ENCODE measurements at places on chromosomes 1 and 21.

DNA sequence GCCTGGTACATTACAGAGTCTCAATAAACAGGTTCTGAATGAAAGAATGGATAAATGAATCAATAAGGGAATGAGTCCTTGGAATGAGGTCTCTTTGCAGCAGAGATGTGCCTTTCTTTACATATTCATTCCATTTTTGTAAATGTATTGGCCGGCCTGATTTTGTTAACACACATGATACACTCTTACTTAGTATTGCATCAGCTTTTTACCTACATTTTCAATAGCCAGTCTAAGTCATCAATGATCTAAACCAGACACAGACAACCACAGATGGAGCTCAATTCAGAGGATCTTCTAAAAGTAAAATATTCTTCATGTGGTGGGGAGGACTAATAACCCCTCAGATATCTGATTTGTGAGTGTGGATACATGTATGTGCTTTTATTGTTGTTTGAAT, 653.1 kb downstream of the LMO4 start:
- no peak for DNase-seq

- no peak for DNase-seq
Observed at GRCh38 chr21:41659791-41660560, 106.9 kb downstream of the RIPK4 start.

DNA sequence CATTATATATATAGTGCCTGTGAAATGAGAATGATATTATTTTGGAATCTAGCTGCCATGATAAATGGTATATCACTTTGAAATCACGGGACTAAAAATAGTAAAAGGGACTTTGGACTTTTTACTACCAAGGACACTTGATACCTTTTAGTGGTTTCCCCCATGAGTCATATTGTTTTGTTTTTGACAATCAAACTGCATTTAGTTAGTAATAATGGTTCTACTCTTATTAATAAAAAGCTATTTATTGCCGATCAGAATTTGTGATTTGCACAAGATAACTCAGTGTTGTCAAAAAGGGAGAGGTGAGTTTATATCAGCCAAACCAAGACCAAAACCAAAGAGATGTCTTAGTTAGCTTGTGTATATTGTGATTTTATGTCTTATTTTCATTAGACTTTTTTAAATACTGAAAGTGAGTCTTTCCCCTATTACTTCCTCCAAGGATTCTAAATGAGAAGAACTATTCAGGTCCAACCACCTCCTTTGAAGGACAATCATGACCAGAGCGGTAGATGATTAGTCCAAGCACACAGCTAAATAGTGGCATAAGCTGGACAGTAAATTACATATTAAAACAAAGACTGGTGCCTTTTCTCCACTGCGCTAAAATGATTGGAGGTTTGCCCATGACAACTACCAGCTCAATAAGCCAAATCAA, 281.7 kb upstream of the ESRRG start:
- DNase-seq, result no peak

GRCh38 chr1:181846001-181846645, 215.4 kb downstream of the ZNF648 start:
- DNase-seq, result no peak

GRCh38 chr1:165644064-165644735, 13.2 kb downstream of the MGST3 start:
- DNase-seq, result no peak

DNA sequence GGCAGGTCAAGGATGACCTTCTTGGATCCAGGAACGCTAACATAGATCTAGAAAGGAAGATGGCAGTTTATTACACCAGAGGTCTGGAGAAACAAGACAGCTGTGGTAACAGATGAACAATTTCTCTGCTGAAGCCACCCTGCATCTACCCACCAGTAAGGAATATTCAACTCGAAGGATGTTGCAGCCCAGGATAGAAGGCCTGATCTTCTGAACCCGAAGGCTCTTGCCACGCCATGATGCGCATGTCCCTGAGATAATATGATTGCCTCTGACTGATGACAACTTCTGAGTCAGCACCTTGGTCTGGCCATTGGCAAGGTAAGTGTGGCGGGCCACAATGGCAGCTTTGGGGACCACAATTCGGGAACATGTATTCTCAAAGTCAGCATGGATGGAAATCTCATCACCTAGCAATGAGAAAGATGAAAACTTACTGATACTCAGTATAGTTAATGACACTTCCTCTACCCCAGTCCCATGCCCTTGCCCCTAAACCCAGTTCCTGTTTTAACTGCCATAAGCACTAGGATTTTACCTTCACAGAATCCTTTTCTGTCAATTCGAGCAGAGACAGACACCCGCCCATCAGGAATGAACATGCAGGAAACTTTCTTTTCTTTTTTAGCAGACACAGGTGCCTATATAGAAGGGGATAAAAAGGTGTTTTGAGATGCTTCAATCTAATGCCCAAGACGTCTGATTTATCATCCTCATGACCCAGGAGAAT, 1.8 kb downstream of the TXNIP start:
- no peak for DNase-seq

DNA sequence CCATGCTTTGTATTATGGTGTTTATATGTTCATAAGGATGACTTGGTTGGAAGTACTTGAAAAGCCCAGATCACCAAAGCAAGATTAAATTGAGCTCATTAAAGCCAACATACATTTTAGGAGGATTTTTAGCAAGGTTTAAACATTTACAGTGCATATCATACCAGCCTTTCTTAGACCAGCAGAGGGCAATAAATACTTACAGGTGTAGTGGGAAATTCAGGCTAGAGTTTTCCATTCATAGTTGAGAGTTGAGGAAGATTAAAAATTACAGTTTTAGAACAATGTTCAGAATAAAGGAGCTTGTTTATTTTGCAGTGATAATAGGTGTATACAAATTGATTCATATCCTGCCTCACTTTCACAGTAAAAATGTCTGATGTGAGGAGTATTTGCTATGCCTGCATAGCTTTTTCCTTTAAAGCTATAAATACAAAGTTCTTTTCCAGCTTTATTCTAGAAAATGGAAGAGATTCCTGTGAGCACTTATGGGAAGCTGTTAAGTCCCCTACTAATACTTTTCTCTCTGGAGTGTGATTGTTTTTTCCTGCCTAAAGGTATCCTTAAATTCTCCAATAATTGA, 35.3 kb downstream of the DTL start:
- no peak for DNase-seq

- no peak for DNase-seq
Observed at GRCh38 chr1:4444086-4444485, 210.3 kb upstream of the AJAP1 start.

- no peak for DNase-seq
Observed at GRCh38 chr1:196136396-196136795, 471.8 kb downstream of the KCNT2 start.

DNA sequence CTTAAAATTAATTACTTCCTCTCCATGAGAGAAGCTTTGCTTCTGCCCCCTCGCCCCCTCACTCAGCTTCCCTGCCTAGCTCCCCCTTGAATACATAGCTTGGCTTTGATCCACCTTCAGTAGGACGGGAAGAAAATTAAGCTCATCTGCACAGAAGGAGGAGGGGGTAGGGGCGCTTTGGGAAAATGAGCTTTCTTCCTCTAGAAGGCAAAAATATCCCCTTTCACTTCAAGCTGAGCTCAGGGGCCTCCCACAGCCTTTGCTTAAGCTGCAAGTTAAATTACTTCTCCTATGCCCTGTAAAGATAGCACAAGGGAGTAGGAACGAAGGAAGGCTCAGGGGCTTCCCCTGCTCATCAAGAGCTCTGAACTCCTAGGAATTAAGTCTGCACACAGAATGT, 65.2 kb upstream of the GOLT1A start:
- no peak for DNase-seq

DNA sequence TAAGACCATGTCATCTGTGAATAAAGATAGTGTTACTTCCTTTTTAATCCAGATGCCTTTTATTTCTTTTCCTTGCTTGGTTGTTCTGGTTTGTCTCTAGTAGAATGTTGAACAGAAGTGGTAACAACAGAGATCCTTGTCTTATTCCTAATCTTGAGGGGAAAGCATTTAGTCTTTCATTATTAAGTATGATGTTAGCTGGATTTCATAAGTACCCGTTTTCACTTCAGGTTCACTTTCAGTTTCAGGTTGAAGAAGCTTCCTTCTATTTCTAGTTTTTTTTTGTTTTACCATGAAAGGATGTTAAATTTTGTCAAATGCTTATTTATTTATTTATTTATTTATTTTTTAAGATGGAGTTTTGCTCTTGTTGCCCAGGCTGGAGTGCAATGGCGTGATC, 22.3 kb upstream of the AGPAT3 start:
- no peak for DNase-seq

GRCh38 chr1:171753685-171754352, 12.0 kb upstream of the VAMP4 start:
- DNase-seq, result no peak

Measured in progenitor cell of endocrine pancreas (in vitro differentiated cells).